Nephron progenitor cell (in vitro differentiated cells): ENCODE measurements at places on chromosomes 3 and 15.

DNA sequence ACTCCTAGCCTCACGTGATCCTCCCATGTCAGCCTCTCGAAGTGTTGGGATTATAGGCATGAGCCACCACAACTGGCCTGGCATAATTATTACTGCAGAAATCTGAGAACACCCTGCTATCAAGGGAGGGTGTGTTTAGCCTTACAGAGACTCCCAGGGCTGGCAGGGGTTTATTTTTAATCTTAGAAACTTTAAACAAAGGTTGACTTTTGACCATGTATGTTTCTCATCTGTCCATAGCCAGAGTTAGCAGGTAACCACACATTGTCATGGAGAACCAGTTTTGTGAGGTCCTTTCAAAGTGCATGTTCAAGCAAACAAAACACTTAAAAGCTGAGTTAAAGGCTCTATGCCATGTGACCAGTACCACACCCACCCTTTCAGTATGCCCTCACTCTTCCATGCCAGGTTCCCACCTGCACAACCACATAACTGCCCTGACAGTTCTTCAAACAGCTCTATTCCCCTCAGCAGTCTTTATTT, 11.1 kb downstream of the SIAH2 start:
- no peak for DNase-seq

GRCh38 chr15:78565951-78566774, 843 bp downstream of the CHRNA5 start:
- DNase-seq = peak; percentile 26

- DNase-seq = no peak
Observed at GRCh38 chr3:64584179-64584578, 103.6 kb downstream of the ADAMTS9 start.

GRCh38 chr15:74339371-74339770, 28.1 kb downstream of the CYP11A1 start:
- DNase-seq = no peak

DNA sequence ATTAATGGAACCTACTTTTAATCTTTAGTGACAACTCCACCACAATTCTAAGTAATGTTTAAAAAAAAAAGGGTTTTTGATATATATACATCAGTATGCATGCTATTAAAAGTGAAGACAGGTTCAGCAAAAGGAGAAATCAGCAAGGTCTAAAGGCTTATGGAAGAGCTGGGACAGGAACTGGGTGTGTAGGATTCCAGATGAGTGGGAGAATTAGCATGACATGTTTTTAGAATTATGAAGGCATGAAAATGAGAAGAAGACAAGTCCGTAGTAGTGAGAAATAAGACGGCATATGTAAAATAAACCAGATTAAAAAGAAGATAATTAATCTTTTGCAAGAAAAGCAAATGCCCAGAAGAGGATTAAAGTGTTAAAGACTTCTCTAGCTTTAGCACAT, 52.0 kb downstream of the CBLB start:
- no peak for DNase-seq

DNA sequence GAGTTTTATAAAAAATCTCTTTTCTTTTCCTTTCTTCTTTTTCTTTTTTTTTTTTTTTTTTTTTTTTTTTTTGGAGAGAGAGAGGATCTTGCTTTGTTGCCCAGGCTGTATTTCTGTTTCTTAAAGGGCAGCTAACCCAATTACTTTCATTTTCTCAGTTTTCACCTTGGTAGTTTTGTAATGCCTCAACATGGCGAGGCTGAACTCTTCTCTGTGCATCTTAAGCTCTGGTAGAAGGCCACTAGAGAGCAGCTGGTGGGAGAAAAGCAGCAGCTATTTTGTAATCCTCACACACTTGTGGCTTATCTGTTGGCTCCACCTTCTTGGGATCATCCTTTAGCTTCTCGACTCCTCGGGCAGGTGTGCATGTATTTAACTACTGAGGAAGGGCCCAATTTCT, 152.2 kb upstream of the MEIS2 start:
- DNase-seq = no peak

DNA sequence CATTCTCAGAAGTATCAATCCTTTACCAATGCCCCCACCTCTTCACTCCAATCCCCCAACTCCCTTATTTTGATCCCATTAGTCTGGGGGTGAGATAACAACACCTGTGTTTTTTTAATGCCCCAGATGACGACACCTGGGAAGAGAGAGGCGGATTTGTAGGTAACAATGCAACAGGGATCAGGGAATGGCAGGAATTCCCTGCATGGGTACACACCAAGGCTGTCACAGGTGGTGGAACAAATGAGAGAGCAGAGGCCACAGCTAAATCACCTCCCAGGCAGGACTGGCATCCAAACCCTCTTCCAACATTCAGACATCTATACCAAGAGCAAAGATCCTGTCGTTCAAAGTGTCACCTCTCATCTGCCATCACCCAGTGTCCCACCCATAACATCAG, 319.2 kb upstream of the TRIM42 start:
- no peak for DNase-seq

DNA sequence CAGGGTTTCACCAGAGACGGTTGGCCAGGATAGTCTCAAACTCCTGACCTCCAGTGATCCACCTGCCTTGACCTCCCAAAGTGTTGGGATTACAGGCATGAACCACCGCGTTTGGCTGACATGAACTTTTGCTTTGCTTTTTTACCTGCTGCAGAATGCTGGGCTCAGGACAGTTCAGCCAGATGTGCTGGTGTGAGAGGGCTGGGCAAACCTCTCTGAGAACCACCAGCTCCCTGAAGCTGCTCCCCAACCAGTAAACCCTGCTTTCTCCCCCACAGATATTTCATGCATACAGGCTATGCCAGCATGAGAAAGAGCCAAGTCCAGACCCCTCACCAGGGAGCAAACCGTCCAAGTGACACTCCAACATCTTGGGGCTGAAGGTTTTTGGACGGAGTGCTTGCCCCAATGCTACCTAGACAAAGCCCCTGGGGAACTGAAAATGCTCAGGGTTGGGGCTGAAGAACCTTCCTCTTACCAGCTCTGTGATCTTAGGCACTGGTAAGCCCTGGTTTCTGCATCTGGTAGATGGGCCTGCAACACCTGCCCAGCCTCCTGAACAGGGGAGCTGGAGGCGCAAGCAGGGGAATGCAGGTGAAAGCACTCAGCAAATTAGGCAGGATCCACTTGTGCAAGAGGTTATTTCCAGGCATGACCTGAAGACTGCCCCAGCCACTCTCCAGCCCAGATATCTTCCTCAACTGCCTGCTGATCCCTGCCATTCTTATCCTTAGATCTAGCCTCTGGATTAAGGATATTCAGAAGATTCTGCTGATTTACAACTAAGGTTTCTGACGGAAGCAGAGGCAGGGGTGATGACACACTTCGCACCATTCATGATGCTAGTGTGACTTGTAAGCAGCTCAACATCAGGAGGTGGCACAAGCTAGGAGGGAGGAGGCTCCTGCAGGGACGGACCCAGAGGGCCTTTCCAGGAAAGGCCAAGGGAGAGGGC, 78.8 kb downstream of the TLE3 start:
- no peak for DNase-seq

GRCh38 chr3:64353226-64353625, 128.0 kb upstream of the PRICKLE2 start:
- no peak for DNase-seq

- no peak for DNase-seq
Observed at GRCh38 chr3:195084746-195085145, 186.2 kb downstream of the XXYLT1 start.

DNA sequence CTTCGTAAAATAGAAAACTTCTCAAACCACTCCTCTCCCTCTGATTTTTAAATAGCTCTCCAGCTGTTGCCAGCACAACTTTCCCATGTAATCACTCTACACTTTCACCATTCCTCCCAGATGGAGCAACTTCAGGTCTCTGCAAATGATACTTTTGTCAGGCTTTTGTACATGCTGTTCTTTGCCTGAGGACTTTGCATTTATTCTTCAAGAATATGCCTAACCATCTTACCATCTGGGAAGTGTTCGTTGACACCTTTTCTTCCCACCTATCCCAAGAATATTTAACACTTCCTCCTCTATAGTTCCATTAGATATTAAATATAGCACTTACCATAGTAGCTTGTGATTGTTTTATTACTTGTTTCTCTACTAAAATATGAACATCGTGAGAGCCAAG, 703.7 kb downstream of the CADM2 start:
- DNase-seq = no peak

GRCh38 chr3:12969486-12969885, 103.7 kb downstream of the IQSEC1 start:
- DNase-seq = peak; percentile 28

GRCh38 chr3:101154401-101154800, 161.2 kb upstream of the ABI3BP start:
- DNase-seq = no peak

DNA sequence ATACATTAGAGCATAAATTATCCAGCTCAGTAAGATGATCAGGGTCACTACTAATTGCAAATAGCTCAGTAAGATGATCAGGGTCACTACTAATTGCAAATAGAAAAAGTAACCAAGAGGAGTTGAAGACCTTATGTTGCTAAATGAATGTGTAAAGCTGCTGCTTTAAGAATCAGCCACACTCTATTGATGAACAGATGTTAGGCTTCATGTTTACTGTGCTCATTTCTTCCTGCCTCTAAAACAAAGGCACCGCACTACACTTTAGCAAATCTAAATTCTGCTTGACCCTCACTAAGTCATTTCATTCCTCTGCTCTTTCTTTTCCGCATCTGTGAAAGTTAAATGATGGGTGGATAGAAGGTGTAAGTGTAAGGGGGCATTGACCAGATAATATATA, 92.6 kb upstream of the PLSCR4 start:
- no peak for DNase-seq

- DNase-seq = no peak
Observed at GRCh38 chr3:55556619-55557537, 69.8 kb upstream of the WNT5A start.

- no peak for DNase-seq
Observed at GRCh38 chr15:93063262-93063671, 25.7 kb downstream of the RGMA start.

DNA sequence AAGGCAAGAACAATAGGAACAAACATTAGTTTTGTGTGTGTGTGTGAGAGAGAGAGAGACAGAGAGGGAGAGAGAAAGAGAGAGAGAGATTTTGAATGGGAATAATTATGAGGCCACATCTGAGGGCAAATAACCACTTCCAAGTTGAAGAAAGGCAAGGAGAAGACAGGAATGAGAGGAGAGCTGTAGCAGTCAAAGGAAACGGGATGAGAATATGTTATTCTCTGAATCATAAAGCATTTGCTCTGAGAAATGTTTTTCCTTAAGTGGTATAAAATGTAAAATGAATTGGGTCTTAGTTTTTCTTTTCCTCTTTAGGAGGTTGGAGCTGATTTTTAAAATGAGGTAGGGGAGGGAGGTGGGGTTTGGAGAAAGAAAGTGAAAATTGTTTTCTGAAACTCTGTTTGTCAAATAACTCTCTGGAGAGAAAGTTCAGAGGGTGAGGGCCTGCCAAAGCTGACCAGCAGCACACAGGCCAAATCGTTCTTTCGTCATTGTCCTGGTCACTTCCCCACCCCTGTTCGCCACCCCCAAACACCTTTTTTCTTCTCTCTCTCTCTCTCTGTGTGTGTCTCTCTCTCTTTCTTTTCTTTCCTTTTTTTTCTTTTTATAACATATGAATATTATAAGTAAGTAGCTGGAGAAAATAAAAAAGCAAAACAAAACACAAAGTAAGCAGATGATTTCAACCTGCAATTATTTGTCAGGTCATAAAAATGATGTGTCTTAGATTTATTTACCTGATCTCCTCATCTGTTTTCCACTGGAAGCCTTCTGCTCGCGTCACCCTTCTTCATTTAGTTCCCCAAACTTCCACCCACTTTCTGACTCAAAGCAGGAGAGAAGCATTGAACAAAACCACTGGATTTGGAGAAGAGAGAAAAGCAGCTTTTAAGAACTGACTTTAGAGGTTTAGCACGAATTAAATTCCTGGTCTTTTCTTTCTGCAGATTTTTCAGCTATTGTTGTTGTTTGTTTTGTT, 110.6 kb downstream of the LPP start:
- no peak for DNase-seq

GRCh38 chr3:115217678-115218451, 70.8 kb upstream of the ZBTB20 start:
- DNase-seq = peak; percentile 42

DNA sequence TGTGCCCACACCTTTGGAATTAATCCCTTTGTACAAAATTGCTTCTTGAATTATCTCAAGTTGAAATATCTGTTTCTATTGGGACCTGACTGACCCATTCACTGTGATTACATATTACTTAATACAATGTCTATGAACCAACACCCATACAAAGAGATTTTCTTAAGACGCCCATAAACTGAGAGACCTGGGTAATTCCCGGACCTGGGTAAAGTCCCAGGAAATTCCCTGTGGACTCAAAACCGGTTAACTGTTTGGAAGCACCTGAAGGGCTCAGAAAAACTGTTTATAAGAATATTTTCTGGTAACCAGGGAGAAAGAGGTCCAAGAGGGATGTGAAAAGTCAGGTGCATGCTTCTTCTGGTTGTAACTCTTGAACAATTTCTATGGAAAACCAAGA, 314.0 kb upstream of the WNT5A start:
- no peak for DNase-seq

GRCh38 chr15:80752204-80752603, 27.0 kb upstream of the CEMIP start:
- DNase-seq = no peak

GRCh38 chr3:143895805-143896204, 47.5 kb upstream of the SLC9A9 start:
- DNase-seq = no peak

DNA sequence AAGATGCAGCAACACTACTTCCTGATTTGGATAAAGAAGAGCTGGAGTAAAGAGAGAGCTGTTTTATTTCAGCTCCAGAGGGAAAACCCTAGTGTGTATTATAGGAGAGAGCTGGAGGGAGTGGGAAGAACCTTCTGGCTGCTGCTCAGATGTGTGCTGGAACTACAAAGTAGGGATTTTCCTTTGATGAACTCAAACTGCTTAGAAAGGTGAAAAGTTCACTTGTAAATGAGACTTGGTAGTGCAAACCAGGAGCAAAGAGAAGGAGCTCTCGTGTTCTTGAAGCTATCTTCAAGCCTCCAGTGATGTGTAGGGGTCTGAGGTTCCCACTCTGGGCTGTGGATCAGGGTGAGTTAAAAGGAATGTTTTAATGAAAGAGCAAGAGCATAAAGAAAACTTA, 110.4 kb downstream of the EDEM1 start:
- DNase-seq = no peak

DNA sequence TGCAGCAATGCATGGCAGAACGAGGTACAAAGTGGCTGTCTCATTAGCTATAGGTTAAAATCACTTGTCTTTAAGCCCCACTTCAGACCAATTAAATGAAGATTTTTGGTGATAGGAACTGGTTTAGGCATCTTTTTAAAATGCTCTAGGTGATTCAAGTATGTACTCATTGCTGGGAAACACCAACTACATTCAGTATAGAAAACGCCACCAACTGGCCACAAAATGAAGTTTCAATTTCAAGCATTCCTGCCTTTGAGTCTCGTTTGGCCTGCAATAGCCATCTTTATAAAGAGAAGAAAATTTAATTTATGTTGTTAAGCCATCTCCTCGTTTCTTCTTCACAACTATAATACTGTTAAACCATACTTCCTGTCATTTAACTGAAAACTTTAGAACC, 587.9 kb downstream of the GBE1 start:
- DNase-seq = no peak

- DNase-seq = no peak
Observed at GRCh38 chr15:87736891-87737389, 519.6 kb downstream of the NTRK3 start.
